ENCODE measurements at places on chromosomes 2 and 18. TPM values are rescaled to one million over a fixed set of nuclear protein-coding genes. Genes with fewer than 3 reads are reported as not detected.

The CDK15 gene
- not detected for total RNA-seq

- no peak for DNase-seq
- H3K27ac ChIP-seq = no peak overlapping the region
- no peaks in the 10 kb centered on the region for H3K4me1 ChIP-seq
- H3K36me3 ChIP-seq = no peaks in the 10 kb centered on the region
- H3K27me3 ChIP-seq = no peaks in the 10 kb centered on the region
Measured at GRCh38 chr2:81084101-81084500, 779.5 kb upstream of the LRRTM1 start.

- no peak overlapping the region for H3K27ac ChIP-seq
- no peaks in the 10 kb centered on the region for H3K27me3 ChIP-seq
- DNase-seq = no peak
- H3K36me3 ChIP-seq = no peaks in the 10 kb centered on the region
- H3K4me3 ChIP-seq = no peak overlapping the region
Measured at GRCh38 chr2:173881461-173881860, 83.7 kb downstream of the SP3 start.

- no peaks in the 10 kb centered on the region for H3K36me3 ChIP-seq
- H3K4me3 ChIP-seq = no peak overlapping the region
- DNase-seq = no peak
Measured at GRCh38 chr2:64410671-64411070, 43.3 kb upstream of the LGALSL start.

GRCh38 chr2:23489471-23490322, 104.7 kb downstream of the KLHL29 start:
- H3K36me3 ChIP-seq = no peaks in the 10 kb centered on the region
- H3K27ac ChIP-seq = no peak overlapping the region
- H3K4me3 ChIP-seq = no peak overlapping the region
- no peaks in the 10 kb centered on the region for H3K27me3 ChIP-seq
- DNase-seq = no peak
- peaks cover 12% of the 10 kb centered on the region for H3K4me1 ChIP-seq

GRCh38 chr2:16626497-16626896, 39.1 kb downstream of the CYRIA start:
- no peak overlapping the region for H3K4me3 ChIP-seq
- no peaks in the 10 kb centered on the region for H3K27me3 ChIP-seq
- no peak for DNase-seq

The SLC14A1 gene
- not detected for total RNA-seq

- H3K36me3 ChIP-seq = peaks cover 35% of the 10 kb centered on the region
- H3K27ac ChIP-seq = no peak overlapping the region
- no peaks in the 10 kb centered on the region for H3K27me3 ChIP-seq
Measured at GRCh38 chr2:112661656-112662305, 16.0 kb downstream of the SLC20A1 start.

DNA sequence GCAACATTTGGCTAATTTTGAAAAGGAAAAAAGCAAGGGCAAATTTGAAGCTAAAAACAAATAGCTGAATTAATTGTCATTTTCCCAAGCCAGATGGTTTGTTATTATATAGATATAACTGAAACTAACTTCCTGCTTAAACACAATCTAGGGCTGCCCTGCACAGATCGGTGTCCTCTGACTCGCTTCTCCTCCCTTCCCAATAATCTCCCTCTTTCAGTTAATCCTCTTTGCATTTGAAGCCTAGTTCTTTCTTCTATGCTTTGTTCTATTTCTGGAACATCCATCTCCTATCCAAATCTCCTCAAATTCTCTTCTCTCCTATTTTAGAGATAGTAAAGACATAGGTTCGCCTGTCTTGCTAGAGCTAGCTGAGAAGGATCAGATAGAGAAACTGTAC, 328.1 kb downstream of the SLC8A1 start:
- H3K27ac ChIP-seq = no peak overlapping the region
- no peaks in the 10 kb centered on the region for H3K36me3 ChIP-seq
- no peaks in the 10 kb centered on the region for H3K27me3 ChIP-seq
- no peak for DNase-seq
- H3K4me3 ChIP-seq = no peak overlapping the region

GRCh38 chr2:159228081-159228581, 58.4 kb downstream of the WDSUB1 start:
- H3K4me3 ChIP-seq = no peak overlapping the region
- DNase-seq = no peak
- H3K36me3 ChIP-seq = no peaks in the 10 kb centered on the region
- H3K27me3 ChIP-seq = no peaks in the 10 kb centered on the region

DNA sequence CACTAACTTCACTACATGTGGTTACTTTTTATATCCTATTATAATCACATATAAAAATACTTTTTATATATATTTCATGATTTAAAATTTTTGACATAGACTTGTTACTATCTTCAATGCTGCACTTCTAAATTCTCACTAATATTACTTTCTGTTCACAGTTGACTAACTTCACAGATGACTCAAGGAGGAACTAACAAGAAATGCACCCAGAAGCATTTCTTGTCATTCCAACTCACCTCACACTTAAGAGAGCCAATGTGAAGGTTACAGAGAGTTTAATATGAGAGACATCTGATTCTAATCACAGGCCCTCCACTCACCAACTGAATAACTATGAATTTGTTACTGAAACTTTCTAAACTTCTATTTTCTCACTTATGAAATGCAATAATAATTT, 399.8 kb upstream of the SLC8A1 start:
- H3K27me3 ChIP-seq = no peaks in the 10 kb centered on the region
- H3K36me3 ChIP-seq = no peaks in the 10 kb centered on the region
- no peak overlapping the region for H3K27ac ChIP-seq
- no peak overlapping the region for H3K4me3 ChIP-seq
- no peak for DNase-seq

The IL18R1 gene
- 10.4 TPM for total RNA-seq

The COL6A3 gene
- total RNA-seq = 0.43 TPM

DNA sequence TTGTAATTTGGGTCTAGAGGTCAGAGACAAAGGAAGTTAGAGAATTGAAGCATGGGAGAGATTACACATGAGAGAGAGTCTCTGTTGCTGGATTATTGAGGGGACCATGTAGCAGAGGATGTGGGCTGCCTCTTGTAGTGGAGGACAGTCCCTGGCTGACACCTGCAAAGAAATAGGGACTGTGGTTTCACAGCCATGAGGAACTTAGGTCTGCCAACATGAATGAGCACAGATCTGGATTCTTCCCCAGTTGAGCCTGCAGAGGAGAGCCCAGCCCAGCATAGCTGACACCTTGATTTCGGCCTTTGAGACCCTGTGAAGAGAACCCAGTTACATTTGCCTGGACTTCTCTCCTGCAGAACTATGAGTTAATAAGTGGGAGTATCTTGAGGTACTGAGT, 179.5 kb upstream of the TWIST2 start:
- H3K27me3 ChIP-seq = no peaks in the 10 kb centered on the region
- no peaks in the 10 kb centered on the region for H3K36me3 ChIP-seq
- no peak overlapping the region for H3K27ac ChIP-seq

DNA sequence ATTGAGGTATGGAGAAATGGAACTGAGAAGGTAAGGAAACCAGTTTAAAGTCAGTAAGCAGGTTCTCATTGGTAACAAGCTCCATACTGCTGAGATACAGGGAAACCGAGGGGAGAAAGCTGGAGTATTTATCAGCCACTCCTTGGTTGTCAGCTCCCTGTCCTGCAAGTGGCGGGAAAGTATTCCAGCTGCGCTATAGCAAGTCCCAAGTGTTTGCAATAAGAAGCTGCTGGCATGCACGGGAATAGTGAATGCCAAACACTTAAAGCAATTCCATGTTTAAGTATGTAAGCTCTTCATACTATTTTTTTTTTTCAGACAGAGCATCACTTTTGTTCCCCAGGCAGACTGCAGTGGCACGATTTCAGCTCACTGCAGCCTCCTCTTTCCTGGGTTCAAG, 1601.1 kb downstream of the SUCLG1 start:
- no peaks in the 10 kb centered on the region for H3K36me3 ChIP-seq
- no peak overlapping the region for H3K4me3 ChIP-seq
- no peak for DNase-seq
- H3K27ac ChIP-seq = no peak overlapping the region
- H3K27me3 ChIP-seq = no peaks in the 10 kb centered on the region

The ESCO1 gene
- total RNA-seq = 11.6 TPM

The AQP12B gene
- not detected for total RNA-seq

The SERPINB10 gene
- 21.6 TPM for total RNA-seq

GRCh38 chr2:124623560-124623959, 598.5 kb downstream of the CNTNAP5 start:
- H3K27me3 ChIP-seq = no peaks in the 10 kb centered on the region
- H3K27ac ChIP-seq = no peak overlapping the region
- no peak for DNase-seq
- no peak overlapping the region for H3K4me3 ChIP-seq
- no peaks in the 10 kb centered on the region for H3K4me1 ChIP-seq
- no peaks in the 10 kb centered on the region for H3K36me3 ChIP-seq

The COA5 gene
- 26.9 TPM for total RNA-seq

The GKN2 gene
- total RNA-seq = not detected

GRCh38 chr18:10349561-10349960, 104.9 kb upstream of the APCDD1 start:
- no peak overlapping the region for H3K4me3 ChIP-seq
- H3K27me3 ChIP-seq = no peaks in the 10 kb centered on the region
- H3K36me3 ChIP-seq = no peaks in the 10 kb centered on the region
- DNase-seq = no peak
- H3K27ac ChIP-seq = no peak overlapping the region
- H3K4me1 ChIP-seq = no peaks in the 10 kb centered on the region

DNA sequence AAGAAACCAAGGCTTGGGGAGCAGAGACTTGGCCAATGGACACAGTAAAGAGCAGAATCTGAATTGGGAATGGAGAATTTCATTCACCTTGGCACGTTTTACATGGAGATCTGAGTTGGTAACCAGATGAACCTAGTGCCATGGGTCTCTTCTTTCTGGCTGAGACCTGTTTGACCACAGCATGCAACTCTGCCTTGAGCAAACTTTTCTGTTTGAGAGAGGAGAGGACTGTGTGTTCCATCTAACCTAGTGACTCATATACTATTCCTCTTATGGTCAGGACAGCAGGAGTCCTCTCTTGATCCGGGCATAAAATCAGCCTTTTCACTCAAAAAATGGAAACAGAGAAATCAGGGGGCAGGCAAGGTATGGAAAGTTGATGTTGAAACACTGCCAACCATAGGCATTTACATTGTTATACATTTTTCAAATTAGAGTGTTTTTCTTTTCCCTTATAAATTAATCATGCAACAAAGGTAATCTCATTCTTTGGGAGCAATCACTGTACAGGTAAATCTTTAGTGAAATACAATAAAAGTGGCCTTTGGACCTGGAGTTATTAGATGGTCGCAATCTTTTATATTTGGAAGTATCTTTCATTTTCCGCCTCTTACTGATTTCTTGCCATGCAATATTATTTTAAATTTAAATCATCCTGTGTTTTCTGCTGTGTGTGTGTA, 86.7 kb downstream of the NRP2 start:
- 0 out of 2 replicates have a peak, but pooled peaks cover 2% of the 10 kb centered on the region for H3K27me3 ChIP-seq
- no peak overlapping the region for H3K27ac ChIP-seq
- no peak for DNase-seq
- no peaks in the 10 kb centered on the region for H3K4me1 ChIP-seq
- no peaks in the 10 kb centered on the region for H3K36me3 ChIP-seq

- H3K4me1 ChIP-seq = peaks cover 78% of the 10 kb centered on the region
- H3K4me3 ChIP-seq = no peak overlapping the region
- DNase-seq = no peak
- H3K36me3 ChIP-seq = no peaks in the 10 kb centered on the region
Measured at GRCh38 chr2:230975927-230976326, 20.0 kb upstream of the SPATA3 start.

- H3K27ac ChIP-seq = no peak overlapping the region
- no peak overlapping the region for H3K4me3 ChIP-seq
- DNase-seq = no peak
- H3K36me3 ChIP-seq = no peaks in the 10 kb centered on the region
Measured at GRCh38 chr2:41965173-41965908, 82.5 kb upstream of the PKDCC start.

DNA sequence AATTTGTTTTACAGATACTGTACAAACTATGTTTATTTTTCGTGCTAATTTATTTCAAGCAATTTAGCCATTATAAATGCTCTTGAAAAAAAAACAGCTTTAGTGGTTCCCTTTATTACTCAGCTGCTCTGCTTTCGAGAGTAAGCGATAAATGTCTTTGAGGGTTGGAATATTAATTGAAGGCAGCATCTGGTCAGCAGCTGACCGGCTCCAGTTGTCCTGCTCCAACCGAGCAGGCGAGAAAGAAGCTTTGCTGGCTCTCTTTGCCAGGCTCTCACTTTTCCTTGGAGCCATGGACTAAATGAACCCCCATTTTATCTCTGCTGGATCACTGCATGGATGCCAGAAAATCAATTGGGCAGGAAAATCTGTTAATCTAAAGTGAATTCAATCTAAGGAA, 147.4 kb downstream of the LNPK start:
- H3K27me3 ChIP-seq = no peaks in the 10 kb centered on the region
- no peak overlapping the region for H3K4me3 ChIP-seq
- no peaks in the 10 kb centered on the region for H3K36me3 ChIP-seq
- no peak for DNase-seq
- H3K4me1 ChIP-seq = no peaks in the 10 kb centered on the region

DNA sequence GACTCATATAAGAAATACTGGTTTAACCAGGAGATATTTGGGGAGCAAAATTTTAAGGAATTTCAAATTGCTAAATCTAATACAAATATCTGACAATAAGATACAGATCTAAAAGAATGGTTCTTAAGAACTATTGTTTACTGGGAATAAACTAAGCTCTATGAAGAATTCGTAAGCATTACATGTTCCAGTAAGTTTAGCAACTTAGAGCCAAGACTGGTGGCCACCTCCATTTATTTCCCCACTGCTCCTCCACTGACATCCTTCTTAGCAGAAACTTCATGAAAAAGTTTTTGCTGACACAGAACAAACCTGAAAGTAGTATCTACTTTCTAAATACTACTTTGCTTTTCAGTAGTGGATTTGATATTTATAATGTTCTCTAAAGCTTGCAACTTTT, 83.0 kb downstream of the ACSL3 start:
- H3K4me1 ChIP-seq = peaks cover 7% of the 10 kb centered on the region
- peaks cover 6% of the 10 kb centered on the region for H3K36me3 ChIP-seq
- no peak for DNase-seq
- no peak overlapping the region for H3K27ac ChIP-seq
- H3K4me3 ChIP-seq = no peak overlapping the region

- H3K27ac ChIP-seq = no peak overlapping the region
- no peaks in the 10 kb centered on the region for H3K36me3 ChIP-seq
- H3K4me3 ChIP-seq = no peak overlapping the region
- DNase-seq = no peak
- H3K4me1 ChIP-seq = no peaks in the 10 kb centered on the region
Measured at GRCh38 chr2:209476367-209477208, 52.7 kb downstream of the MAP2 start.

DNA sequence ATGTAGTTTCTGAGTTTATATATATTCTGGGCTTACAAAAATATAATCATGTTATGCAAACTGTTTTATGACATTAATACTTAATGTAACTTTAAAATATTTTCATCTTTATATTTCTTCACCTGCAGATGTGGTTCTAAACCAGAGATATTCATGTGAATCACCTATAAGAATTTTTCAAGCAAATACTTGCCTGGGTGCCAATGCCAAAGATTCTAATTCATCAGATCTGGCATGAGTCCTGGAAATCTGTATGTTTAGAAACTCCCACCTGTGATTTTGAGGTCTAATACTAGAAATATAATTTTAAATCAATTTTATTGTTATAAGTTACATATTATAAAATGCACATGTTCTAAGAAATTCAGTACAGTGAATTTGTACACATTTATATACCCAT, 19.9 kb upstream of the DNAH6 start:
- H3K4me3 ChIP-seq = no peak overlapping the region
- DNase-seq = no peak
- H3K27me3 ChIP-seq = no peaks in the 10 kb centered on the region
- no peaks in the 10 kb centered on the region for H3K36me3 ChIP-seq
- H3K27ac ChIP-seq = no peak overlapping the region
- H3K4me1 ChIP-seq = no peaks in the 10 kb centered on the region
